ENCODE measurements at places on chromosomes 11 and 22.
A peak's percentile ranks its signal among the peaks of the same experiment; 100 is the strongest.

DNA sequence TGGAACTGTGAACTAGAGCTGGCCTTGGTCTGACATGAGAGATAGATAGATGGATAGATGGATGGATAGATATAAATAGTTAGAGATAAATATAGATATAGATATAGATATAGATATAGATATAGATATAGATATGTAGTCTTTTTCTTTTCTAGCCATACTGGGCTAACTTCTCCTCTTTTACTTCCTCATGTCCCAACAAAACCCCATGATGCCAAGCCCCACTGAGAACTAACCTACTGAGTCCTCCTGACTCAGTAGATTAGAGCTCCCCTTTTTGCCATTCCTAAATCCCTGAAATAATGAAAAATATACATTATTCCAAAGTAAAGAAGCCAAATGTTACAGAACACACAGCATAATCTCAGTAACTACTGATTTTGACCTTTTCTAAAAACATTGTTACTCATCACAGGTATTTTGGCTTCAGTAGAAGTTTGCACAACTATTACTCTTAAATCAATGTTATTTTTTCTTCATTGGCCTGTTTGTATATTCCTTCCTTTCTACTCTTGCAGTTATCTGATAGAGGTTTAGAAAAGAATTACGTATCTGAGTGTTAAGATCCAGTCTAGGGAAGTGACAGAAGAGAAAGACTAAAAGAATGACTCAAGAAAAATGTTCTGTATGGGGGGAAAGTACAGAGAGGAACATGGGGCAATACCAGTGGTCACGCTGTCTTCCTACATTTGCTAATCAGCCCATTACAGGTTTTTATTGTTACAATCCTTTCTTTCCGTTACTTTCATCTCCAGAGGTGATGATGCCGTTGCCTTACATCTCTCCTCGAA, 6.0 kb upstream of the OR10D3 start:
- no peak for DNase-seq

GRCh38 chr11:107780775-107781174, 68.9 kb upstream of the SLN start:
- no peak for DNase-seq

DNA sequence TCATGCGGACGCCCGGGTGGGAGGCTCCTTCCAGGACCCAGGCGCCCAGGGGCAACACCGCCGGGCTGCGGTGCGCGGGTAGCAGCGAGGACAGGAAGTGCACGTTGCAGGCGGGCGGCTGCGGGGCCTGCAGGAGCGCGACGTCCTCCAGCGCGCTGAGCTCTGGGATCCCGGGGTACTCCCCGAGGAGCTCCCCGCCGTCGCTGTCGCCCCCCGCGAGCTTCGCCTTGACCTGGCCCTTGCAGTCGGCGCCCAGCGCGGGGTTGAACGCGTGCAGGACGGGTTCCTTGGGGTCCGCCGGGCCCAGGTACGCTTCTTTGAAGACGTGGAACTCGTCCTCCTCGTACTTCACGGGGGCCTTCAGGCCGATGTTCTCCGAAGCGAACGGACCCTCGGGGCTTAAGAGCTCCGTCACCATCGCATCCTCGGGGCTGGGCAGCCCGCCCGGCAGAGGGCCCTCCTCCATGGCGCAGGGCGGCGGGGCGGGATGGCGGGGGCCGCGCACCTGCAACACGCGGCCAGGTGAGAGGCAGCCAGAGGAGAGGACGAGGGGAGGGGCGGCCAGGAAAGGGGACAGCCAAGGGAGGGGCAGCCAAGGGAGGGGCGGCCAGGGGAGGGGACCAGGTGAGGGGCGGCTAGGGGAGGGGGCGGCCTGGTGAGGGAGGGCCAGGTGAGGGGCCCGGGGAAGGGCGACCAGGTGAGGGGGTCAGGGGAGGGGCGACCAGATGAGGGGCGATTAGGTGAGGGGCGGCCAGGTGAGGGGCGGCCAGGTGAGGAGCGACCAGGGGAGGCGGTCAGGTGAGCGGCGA, 921 bp downstream of the TESMIN start:
- DNase-seq = no peak

- DNase-seq = peak; percentile 66
Measured at GRCh38 chr22:46122511-46122971, 27.8 kb upstream of the PPARA start.

All from GM18507 (cell line).